ENCODE measurements at places on chromosomes 4 and X.

DNA sequence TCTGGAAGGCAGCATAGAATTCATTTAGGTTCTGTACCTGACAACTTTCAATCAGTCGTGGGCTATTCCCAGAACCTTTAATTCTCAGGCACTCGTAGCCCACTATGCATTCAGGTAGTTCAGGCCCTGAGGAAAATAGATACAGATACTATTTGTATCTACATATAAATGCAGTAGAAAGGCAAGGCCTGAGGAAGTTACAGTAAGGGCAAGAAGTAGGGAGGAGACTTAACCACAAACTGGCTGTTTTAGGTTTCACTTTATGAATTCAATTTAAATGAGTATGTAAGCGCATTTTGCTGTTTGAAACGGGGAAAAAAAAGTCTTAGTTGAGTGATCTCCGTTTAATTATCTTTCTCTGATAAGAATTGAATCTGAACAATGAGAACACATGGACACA lies 529.4 kb upstream of the ATOH1 start:
- DNase-seq = no peak

DNA sequence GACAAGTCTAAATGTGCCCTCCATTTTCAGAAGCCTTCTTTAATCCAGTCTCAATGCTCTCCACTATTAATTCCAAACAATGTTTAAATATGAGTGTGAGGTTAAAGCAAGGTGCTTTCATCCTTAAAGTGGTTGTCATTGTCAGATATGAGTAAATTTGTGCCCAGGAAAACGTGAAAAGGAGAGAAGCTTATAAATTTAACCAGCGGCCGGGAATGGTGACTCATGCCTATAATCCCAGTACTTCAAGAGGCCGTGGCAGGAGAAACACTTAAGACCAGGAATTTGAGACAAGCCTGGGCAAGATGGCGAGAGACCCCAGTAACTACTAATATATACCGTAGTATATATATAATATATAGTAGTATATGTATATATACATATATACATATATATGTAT lies 270.0 kb downstream of the ARHGAP24 start:
- no peak for DNase-seq

- no peak for DNase-seq
Measured at GRCh38 chr4:187477224-187477623, 518.3 kb upstream of the ZFP42 start.

DNA sequence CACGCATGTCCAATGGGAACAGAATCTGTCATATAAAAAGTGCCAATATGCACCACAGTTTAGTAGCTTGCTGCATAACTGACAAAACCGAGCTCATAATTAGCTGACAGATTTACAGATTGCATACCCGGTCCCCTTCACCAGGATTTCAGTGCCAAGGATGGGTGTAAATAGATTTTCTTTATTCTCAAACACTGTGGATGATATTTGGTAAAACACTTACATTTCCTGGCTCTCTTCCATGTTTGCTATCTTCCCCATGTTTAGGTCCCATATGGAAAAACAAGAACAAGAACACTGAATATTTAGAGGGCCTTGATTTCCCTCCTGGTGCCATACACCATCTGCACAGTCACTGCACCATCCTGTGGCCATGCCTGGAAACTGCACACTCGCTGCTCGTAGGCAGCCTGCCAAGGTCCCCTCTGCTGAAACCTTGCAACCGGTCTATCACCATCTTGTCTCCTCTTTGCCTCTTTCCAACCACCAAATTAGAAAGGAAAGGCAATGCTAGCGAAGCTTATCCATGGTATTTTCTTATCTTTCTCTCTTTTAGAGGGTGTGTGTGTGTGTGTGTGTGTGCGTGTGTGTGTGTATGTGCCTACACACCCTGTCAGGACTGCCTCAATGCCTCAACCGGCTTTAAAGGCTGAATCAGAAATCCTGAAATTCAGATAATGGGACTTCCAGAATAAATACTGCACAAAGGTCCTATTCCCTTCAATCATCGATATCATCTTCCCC lies 124.2 kb upstream of the MBNL3 start:
- peak; percentile 4 for DNase-seq

DNA sequence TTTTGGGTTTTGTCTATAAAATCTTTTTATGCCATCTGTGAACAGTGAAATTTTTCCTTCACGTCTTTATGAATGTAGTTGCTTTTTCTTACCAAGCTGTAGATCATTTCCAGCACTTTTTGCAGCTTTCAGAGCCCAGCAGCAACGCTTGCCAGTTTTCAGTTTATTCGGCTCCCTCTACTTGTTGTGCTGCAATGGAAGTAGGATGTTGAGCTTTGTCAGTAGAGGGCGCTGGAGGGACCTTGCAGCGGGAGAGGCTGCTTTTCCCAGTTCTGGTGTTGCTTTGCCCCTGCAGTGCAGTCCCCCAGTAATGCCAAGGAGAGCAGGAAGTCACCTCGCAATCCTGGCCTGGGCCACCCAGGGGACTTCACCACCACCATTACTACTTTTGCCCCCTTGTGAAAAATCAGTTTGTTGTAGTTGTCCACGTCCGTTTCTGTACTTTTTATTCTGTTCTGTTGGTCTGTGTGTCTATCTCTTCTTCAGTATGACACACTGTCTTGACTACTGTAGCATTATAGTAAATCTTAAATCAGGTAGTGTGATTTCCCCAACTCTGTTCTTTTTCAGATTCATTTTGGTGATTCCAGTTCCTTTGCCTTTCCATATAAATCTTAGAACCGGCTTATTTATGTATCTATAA lies 21.8 kb downstream of the CMC4 start:
- DNase-seq = no peak

GRCh38 chr4:6405397-6405706 lies 67.1 kb downstream of the PPP2R2C start:
- no peak for DNase-seq

- no peak for DNase-seq
Measured at GRCh38 chr4:123121241-123121907, 199.0 kb upstream of the NUDT6 start.
